ENCODE measurements at places on chromosomes 4 and X. TPM values are rescaled to one million over a fixed set of nuclear protein-coding genes. Genes with fewer than 3 reads are reported as not detected.
A peak's percentile ranks its signal among the peaks of the same experiment; 100 is the strongest.

GRCh38 chr4:152509595-152510225 lies 26.2 kb downstream of the FBXW7 start:
- DNase-seq, result no peak

DNA sequence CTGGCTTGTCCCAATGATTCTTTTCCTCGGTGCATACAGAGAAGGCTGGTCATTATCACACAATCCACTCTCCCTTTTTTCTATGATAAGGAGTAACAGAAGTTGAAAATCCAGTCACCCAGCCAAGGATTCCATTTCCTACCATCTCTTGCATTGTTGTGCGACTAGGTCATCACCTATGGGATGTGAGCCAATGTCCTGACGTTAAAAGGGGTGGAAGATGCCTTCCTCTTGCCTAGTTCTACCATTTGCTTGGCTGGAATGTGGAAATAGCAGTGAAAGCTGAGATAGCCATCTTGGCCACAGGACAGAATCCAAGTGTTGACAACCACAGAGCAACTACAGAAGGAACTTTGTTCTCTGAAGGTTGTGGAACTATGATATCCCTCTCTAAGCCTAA lies 132.2 kb upstream of the KIT start:
- DNase-seq, result no peak

- DNase-seq, result peak; percentile 12
These were observed 236.1 kb downstream of the OPHN1 start for GRCh38 chrX:68196939-68197791.

GRCh38 chr4:10590896-10591295 lies 93.7 kb downstream of the CLNK start:
- DNase-seq, result no peak

- DNase-seq, result no peak
These were observed 8.1 kb downstream of the ANXA5 start for GRCh38 chr4:121688701-121689100.

DNA sequence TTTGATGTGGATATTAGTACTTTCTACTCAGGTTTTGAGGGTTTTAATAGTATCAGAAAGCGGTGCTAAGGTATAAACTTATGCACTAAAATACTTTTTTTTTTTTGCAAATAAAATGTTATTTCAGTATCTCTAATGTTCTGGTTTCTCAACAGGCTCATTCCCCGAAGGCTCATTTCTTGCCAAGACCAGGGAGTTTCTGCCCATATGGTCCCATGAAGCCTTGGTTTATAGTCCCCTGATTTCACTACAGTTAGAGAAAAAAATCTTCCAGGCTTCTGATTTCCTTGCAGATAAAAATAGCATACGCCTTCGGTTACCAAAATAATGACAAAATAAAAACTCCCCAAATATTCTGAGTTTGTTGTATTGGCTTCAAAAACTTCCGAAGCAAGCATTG lies 814.2 kb upstream of the PABPC4L start:
- DNase-seq, result no peak

DNA sequence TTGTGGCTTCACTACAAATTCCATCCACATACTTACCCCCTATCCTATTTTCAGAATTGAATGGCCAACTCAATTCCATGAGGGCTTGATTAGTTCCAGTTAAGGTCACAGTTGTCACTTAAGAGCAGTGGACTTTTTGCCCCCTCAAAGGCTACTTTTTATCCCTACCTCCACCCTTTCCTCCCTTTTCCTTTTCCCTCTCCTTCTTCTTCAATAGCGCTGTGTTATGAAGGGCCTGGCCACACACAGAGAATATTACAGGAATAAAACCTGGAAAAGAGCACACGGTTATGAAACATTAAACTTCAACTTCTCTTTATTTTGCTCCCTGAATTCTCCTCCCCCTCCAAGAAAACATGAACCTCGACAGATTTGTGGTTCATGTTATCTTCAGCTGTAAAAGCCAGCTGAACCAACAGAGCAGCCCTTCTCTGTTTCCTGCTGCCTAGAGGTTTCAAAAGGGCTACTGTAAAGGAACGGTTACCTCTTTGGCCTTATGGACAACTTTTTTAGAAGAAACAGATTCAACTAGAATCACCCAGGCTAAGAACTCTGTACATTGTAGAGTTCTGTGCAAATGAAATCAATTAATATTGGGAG lies 87.0 kb upstream of the RPL34 start:
- DNase-seq, result no peak

- DNase-seq, result peak; percentile 56
These were observed 450 bp downstream of the ACSL1 start for GRCh38 chr4:184825141-184825895.

GRCh38 chrX:133054761-133055405 lies 42.0 kb downstream of the USP26 start:
- DNase-seq, result no peak

GRCh38 chr4:161314371-161314770 lies 849.4 kb downstream of the FSTL5 start:
- DNase-seq, result no peak

DNA sequence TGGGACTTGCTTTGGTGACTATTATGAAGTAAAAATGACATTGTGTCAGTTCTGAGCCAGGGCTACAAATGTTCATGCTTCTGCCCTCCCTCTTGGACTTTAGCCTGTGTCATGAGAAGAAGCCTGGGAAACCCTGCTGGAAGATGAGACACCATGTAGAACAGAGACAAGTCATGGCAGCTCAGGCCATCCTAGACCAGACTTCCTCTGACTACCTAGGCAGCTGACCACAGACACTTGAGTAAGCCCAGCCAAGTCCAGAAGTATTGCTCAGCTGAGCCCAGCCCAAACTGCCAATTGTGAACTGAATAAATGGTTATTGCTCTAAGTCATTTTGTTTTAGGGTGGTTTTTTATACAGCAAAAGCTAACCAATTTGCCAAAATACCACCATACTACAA lies 467.6 kb upstream of the CNKSR2 start:
- DNase-seq, result no peak

PCSK1N gene
- 53.8 TPM for total RNA-seq

USP17L21 gene
- not detected for total RNA-seq

Measured in frontal cortex (tissue), 4 donors.